Activated CD4-positive, alpha-beta T cell treated with anti-CD3 and anti-CD28 coated beads, Interleukin-2, amount 50 U/mL, for 1 hour (primary cell): ENCODE measurements at places on chromosomes 6 and 20.

- no peak for DNase-seq
These were observed 932.1 kb downstream of the QKI start for GRCh38 chr6:164346631-164347030.

DNA sequence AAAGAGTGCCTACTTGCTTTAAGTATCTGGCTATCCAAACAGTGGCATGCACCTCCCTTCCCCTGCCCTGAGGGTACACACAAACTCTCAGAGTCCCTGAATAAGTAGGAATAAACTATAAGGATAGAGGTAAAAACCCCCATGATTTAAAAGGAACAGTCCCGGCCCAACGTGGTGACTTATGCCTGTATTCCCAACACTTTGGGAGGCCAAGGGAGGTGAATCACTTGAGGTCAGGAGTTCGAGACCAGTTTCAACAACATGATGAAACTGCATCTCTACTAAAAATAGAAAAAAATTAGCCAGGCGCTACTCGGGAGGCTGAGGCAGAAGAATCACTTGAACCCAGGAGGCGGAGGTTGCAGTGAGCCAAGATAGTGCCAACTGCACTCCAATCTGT is 22.2 kb downstream of the SAMHD1 start:
- DNase-seq, result no peak

- peak; percentile 8 for DNase-seq
These were observed 169.4 kb downstream of the TAF4 start for GRCh38 chr20:61896058-61896961.

DNA sequence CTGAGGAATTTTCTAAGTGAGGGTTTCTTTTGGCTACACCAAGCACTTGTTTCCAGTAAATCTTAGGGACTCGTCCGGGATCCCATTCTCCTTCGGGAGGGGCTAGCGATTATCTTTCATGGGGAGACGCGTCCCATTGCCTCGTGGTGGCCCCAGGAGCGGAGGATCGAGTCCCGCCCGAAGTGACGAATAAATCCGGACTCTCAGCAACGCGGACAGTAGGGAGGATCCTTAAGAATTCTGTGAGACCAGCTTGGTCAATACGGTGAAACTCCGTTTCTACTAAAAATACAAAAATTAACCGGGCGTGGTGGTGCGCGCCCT is 69.1 kb upstream of the PRSS16 start:
- no peak for DNase-seq

DNA sequence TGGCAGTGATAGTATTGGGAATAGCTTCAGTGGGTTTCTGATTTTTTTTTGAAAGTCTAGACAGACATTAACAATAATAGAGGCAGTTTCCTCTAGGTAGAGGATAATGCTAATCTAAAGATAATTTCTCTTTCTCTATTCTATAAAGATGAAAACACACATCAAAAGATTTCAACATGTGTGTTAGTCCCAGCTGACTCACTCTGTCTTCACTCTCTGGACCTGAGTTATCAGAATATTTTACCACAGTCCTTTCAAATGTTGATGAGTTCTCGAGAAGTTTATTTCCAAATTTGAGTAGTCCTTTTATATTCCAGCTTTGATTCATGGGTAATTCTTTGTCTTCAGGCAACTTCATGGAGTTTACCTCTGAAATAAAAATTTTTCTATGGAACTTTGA is 17.1 kb downstream of the RPRD1B start:
- DNase-seq, result no peak

DNA sequence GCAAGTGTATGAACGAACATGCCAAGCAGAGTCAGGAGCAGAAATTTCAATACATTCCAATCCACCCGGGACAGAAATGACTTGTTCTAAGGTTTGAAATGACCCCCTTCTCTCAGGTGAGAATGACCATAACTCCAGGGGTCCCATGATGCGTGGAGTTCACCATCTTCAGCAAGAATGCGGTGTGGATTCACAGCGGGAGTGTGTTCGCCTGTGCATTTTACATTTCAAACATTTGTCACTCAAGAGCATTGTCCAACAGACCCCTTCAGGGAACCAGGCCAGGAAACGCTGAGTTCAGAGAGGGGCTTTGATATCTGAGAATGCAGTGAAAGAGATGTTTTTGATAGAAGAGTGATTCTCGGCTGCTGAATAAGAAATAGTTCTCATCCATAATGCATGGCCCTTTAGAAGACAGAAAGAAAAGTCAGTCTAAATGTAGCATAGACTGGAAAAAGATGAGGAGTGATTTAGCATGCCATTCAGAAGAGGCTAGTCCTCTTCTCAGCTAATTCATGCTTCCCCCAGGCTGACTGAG is 200.3 kb upstream of the KCNG1 start:
- DNase-seq, result no peak

DNA sequence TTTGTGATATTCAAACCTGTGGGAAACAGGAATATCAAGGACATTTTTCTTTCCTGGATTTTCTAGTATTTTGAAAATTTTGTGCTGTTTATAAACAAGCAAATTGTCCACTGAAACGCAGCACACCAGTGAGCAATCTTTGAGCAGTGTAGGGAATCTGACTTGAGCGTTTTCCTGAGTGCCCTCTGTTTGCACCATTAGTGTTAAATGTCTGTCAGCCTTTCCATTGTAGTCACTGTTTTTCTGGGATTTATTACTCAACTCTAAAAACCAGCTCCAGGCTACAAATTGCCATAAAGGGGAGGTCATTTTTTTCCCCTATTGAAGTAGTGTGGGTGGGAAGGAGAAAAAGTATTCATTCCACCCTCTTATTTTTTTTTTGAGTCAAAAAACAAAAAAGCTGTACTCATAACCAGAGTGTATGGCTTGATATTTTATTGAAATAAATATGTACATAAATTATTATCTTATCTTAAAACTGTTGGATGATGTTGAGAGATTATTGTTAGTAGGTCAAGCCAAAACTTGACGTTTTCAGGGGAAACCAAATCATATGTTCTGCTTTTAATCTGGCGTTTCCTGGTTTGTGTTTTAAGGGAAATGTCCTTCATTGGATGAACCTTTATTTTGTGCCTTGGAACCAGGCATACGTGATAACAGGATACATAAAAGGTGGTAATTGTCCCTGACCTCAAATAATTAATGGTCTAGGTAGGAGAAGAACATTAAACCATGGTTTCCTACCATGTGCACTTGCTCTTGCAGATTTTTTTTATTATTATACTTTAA is 51.8 kb downstream of the TSHZ2 start:
- no peak for DNase-seq

DNA sequence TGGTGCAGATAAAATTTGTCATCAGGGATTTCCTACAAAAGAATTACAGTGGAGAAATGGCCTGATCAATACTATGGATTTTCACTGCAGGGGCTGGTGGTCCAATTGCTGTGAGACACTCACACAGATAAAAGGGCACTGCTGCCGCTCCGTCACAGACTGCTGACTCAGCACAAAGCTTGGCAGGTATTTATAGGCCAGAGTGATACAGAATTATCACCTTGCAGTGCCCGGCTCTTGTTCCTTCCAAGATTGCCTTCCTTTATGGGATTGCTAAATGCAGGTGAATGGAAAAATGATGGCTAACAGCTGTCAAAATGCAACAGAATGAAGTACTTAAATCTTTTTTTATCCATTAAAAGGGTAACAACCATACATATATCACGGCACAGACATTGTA is 247.8 kb upstream of the ZFP64 start:
- DNase-seq, result no peak

GRCh38 chr6:25769983-25770382 is 15.4 kb downstream of the SLC17A4 start:
- no peak for DNase-seq

DNA sequence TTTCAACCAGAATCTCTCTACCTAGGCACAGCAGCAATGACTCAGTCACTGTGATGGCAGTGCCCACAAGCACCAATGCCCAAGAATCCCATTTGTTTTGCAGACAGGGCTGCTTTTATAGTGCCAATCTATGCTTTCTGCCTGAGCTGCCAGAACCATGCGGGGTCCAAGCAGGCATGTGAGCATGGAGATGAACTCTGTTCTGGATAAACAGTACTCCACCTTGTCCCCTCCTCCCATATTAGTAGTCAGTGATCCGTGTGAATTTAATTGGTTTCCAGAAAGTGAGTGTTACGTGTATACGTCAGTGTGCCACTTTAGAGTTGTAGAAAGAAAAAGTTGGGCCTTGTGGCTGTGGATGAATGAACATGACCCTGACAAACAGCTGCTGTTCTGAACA is 79.4 kb downstream of the SASH1 start:
- no peak for DNase-seq
